ENCODE measurements at places on chromosomes 4 and X. TPM values are rescaled to one million over a fixed set of nuclear protein-coding genes. Genes with fewer than 3 reads are reported as not detected.

GRCh38 chrX:38277802-38278201 lies 49.5 kb downstream of the RPGR start:
- ATAC-seq, result no peak

DNA sequence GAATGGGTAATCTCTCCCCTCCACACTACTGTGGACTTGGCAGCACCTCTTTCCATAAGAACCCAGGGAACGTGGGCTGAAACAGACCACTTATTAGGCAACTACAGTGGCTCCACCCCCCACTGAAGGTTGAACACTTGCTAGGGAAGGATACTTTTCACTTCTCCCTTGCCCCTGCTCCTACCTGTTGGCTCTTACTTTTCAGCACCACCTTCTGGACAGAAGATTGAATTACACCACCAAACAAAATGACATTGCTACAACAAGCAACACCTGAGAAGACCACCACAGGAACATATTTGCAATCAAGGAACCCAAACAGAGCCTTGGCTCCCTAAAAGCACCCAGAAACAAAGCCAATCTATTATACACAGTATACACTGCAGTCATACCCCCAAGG lies 132.1 kb upstream of the CXCL13 start:
- ATAC-seq, result no peak

Gene GUCY1A1
- not detected for total RNA-seq

DNA sequence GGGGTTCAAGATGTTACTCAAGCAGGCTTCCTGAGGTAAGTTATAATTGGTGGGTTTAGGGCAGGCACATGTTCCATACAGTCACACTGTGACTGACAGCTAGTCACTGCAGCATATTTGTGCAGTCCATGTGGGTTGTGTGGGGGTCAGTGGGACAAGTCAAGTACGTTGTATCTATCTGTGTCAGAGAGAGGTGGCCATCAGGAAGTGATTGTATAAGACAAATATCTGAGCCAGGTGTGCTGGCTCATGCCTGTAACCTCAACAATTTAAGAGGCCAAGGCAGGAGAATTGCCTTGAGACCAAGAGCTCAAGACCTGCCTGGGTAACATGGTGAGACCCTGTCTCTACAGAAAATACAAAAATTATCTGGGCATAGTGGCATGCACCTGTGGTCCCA lies 509.3 kb downstream of the CENPC start:
- ATAC-seq, result no peak

Gene DCLK2
- not detected for total RNA-seq

Gene HPSE
- total RNA-seq, result 12.3 TPM

Gene TRIM75
- not detected for total RNA-seq

DNA sequence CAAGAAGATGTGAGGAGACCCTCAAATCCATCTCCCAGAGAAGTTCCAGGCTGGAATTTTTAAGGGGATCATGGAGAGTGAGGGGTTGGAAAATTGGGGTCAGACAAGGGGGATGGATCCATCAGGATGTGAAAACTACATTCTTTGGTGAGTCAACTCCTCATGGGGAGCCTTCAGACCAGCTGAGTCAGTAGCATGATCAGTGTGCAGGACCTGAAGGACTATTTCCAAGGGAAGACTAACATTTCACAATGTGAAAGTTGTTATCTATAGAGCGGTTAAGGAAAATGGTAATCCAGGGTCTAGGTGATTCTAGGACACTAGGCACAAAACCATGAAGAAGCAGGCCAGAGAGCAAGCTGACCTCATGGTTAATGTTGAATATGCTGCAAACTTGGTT lies 38.6 kb upstream of the CEP135 start:
- no peak for ATAC-seq

Gene CLDN2
- not detected for total RNA-seq

- no peak for ATAC-seq
These were observed 73.3 kb upstream of the PPP3CA start for GRCh38 chr4:101420661-101421060.

Gene SHROOM4
- total RNA-seq, result not detected

DNA sequence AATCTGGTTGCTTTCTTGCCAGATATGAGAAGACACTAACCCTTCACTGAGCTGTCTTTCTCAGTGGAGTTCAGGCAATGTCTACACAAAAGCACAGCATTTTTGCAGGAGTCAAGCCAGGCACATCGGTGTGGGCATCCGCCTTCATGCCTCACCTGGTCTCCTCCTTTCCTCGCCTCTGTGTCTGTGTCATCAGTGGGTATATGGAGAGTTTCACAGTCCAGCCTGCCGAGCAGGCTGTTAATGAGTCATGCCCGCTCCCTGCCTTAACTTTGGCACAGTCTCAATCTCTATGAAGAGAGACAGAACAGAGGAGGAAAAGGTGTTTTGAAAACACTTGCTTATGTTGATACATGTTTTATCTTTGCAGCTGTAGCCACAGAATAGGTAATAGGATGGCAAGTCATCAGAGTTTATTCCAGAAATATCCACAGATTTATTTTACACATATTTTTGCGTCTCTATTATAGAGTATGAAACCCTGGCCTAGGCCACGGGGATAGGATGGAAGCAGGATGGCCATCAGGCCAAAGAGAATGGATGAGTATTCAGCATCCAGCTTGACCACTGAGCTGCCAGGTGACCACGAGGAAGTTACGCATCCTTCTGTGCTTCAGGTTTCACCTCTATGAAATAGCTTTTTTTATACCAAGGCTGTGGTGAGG lies 32.8 kb upstream of the MAML3 start:
- peak; percentile 39 for ATAC-seq

All from activated T-helper 17 cell treated with anti-CD3 and anti-CD28 coated beads, Interleukin-2, amount 50 U/mL, for 72 hours (primary cell).